Esophagus mucosa (tissue), 1 donor: ENCODE measurements at places on chromosomes 16 and 17. TPM values are rescaled to one million over a fixed set of nuclear protein-coding genes. Genes with fewer than 3 reads are reported as not detected.

DNA sequence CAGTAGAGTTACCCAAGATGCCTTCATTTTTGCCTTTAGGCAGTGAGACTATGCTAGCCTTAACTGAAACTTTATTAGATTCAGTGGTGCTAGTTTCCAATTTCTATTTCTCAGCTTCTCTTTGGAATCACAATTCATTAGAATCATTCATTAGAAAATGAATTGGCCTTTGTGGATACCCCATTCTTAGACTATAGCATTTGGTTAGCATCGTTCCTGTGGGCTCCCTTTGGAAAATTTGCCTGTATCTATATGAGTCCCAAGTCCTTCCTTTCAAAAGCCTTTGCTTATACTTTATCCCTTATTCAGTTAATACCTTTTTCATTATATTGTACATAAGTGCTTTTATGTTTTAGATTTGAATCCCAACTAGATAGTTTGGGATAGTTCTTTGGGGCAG lies 187.0 kb upstream of the TBX2 start:
- ATAC-seq, result no peak

DNA sequence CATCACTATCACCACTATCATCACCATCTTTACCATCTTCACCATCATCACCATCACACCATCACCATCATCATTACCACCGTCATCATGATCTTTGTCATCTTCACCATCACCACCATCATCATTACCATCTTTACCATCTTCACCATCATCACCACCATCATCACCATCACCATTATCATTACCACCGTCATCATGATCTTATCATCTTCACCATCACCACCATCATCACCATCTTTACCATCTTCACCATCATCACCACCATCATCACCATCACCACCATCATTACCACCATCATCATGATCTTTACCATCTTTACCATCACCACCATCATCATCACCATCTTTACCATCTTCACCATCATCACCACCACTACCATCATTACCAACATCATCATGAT lies 10.2 kb upstream of the ZNF469 start:
- ATAC-seq, result no peak

GRCh38 chr16:78504401-78504851 lies 405.0 kb downstream of the WWOX start:
- no peak for ATAC-seq

The MYO1C gene
- total RNA-seq, result 94.2 TPM

DNA sequence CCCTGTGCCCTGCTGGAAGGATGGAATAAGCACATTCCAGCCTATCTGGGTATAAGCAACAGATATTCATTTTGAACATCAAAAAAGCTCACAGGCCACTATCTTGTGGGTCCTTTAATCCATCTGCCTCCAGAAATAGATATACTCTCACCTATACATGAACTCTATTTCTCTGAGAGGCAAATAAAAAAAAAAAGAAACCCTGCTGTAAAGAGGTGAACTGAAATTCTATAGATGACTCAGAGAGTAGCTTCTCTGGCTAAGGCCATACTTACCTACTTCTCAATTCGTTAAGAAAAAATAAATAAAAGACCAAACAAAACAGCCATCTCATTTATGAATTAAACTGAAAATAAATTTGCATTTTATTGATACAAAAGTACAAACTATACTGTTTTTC lies 86.3 kb downstream of the DYNLRB2 start:
- no peak for ATAC-seq

- no peak for ATAC-seq
Measured at GRCh38 chr17:6420173-6420641, 14.7 kb downstream of the AIPL1 start.

The SMTNL2 gene
- 0.56 TPM for total RNA-seq

The TERF2IP gene
- 23.4 TPM for total RNA-seq

- ATAC-seq, result no peak
Measured at GRCh38 chr17:57464191-57464864, 208.0 kb downstream of the MSI2 start.

DNA sequence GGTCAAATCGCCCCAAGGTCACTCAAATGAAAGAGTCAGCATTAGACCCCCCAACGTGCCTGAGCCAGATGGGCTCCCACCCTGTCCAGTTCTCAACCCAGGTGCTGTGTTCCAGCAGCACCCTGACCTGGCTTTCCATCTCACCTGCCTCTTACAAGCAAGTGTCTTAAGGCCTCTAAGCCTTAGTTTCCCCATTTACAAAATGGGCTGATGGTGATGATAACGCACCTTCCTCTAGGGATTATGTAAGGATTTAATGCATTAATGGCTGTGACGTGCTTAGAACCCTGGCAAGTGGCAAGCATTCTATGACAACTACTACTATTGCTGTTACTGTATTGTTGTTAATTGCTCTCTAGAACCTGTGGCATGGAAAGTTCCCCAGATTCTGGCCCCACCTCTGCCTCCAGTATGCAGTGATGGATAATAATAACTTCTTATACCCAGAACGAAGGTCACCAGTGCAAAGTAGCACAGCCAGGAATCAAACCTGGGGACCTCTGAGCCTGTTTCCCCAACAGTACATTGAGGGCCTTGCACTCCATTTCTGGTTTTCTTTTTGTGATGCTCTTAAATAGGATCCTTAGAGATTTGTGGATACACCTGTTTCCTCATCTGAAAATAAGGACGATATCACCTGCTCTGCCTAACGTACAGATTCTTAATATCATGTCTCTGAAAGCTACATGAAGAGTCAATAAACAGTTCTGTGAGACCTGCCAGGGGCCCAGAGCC lies 3.3 kb upstream of the SLC25A39 start:
- no peak for ATAC-seq

GRCh38 chr16:83806731-83807130 lies 1.0 kb upstream of the HSBP1 start:
- ATAC-seq, result no peak

The ZSCAN10 gene
- total RNA-seq, result not detected

- ATAC-seq, result no peak
Measured at GRCh38 chr17:40564195-40564882, 933 bp downstream of the CCR7 start.

The KRT33B gene
- total RNA-seq, result not detected

GRCh38 chr16:53911513-53911912 lies 207.6 kb downstream of the FTO start:
- no peak for ATAC-seq

GRCh38 chr16:58535100-58535499 lies 19.8 kb downstream of the SETD6 start:
- ATAC-seq, result no peak
